Esophagus muscularis mucosa (tissue), 4 donors: ENCODE measurements at places on chromosomes 5 and 9. TPM values are rescaled to one million over a fixed set of nuclear protein-coding genes. Genes with fewer than 3 reads are reported as not detected.

RANBP17 gene
- total RNA-seq, result 18.8 TPM

F2RL2 gene
- total RNA-seq, result 2.8 TPM

DNA sequence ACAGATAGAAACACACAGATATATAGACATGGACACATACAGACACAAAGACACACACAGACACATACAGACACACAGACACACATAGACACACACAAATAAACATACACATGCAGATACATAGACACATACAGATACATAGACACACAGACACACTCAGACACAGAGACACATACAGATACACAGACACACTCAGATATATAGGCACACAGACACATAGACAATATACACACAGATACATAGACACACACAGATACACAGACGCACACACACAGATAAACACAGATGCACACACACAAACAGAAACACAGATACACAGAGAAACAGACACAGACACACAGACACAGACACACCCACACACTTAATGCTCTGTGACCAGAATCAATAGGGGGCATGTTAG is 156.8 kb downstream of the IRX2 start:
- DNase-seq, result peak; percentile 82

- no peak for DNase-seq
Observed at GRCh38 chr5:117182104-117182503, 607.5 kb upstream of the SEMA6A start.

DNA sequence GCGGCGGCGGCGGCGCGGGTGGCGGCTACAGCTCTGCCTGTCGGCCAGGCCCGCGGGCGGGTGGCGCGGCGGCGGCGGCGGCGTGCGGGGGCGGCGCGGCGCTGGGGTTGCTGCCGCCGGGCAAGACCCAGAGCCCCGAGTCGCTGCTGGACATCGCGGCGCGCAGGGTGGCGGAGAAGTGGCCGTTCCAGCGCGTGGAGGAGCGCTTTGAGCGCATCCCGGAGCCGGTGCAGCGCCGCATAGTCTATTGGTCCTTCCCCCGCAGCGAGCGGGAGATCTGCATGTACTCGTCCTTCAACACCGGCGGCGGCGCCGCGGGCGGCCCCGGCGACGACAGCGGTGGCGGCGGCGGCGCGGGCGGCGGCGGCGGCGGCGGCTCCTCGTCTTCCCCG is 296 bp downstream of the ZSWIM6 start:
- no peak for DNase-seq

DNA sequence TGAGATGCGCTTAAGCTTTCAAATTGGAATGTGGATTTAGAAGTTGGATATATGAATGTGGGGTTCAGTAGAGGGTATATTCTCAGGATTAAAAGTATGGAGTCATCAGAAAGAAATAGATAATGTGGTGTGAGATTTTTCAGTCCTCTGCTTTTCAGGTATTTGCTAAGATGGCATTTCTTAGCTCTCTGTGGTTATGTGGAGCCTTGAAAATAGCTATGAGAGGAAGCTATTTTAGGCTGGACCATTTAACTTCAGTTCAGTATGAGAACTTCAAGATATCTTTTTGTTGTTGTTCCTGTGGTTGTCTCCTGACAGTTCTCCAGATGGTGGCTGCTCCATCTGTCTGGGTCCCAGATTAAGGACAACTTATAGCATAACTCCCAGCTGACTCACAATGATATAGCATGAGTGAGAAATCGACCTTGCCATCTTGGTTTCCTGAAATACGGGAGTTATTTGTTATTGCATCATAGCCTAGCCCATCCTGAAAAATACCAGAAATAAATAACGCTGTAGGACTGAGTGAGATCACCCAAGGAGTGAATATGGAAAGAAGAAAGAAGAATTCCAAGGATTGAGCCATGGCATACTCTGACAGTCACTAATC is 461.5 kb downstream of the ANXA1 start:
- DNase-seq, result no peak

DNA sequence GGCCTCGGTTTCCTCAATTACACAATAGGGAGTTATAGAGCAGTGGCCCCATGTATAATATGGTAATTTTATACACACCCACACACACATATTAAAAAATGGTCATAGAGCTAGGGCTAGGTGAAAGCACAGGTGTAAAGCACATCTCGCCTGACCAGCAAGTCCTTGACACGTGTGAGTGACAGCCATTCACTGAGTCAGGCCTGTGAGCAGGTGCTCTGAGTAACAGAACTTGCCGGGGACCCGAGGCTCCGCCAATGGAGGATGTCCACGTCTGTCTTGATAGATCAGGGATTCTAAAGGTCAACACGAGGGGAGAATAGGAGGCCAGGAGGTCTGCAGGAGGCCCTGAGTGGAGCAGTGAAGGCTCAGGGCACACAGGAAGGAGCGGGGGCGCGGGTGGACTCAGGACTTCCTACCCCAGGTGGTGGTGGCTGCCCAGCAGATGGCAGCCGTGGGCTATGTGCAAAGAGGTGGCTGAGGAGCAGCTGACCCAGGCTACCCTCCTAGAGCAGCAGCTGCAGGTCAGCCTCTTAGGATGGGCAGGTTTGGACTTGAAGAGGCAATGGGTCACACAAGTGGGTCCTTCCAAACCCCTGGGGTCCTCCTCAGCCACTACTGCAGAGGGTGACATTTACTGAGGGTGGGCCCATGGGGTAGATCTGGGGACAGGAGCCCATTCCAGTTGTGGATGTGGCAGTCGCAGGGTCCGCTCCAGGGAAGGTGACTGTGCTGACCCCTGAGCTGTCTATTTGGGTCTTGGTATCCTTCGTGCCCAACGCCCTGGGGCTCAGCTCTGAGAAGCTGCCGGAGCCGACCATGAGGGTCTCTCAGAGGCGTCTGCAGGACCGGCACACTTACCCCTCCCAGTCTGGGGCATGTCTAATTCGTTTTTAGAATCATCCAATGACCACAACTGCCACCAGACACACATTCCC is 45.9 kb downstream of the PRRT1B start:
- DNase-seq, result peak; percentile 96

DNA sequence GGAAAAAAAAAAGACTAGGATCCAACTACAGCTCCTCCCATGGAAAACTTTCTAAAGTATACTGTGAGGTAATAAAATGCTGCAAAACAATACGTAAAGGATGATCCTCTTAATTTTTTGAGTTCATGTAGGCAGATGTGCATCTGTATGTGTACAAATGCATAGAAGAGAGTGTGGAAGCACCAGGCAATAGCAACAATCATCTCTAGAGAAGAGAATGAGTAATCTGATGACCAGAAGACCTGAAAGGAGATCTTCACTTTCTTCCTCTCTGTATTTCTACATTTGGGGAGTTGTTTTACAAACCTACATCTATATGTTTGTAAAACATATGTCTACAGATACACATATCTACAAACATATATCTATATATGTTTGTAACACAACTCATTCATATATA is 29.3 kb upstream of the SPDL1 start:
- DNase-seq, result no peak

- DNase-seq, result no peak
Observed at GRCh38 chr5:27241564-27242257, 203.3 kb upstream of the CDH9 start.

DNA sequence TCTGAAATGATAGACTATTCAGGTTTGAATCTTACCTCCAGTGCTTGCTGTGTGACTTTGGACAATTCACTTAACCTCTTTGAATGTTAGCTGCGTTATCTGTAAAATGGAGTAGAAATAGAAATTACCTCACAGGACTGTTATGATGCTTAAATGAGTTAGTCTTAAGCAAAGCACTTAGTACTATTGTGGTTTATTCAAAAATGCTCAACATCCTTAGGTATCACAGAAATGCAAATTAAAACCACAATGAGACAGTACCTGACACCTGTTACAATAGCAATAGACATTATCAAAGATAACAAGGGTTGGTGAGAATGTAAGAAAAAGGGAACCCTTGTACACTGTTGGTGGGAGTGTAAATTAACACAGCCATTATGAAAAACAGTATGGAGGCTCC is 77.6 kb upstream of the FREM1 start:
- DNase-seq, result no peak

- no peak for DNase-seq
Observed at GRCh38 chr5:669111-669841, 23.9 kb downstream of the TPPP start.

DNA sequence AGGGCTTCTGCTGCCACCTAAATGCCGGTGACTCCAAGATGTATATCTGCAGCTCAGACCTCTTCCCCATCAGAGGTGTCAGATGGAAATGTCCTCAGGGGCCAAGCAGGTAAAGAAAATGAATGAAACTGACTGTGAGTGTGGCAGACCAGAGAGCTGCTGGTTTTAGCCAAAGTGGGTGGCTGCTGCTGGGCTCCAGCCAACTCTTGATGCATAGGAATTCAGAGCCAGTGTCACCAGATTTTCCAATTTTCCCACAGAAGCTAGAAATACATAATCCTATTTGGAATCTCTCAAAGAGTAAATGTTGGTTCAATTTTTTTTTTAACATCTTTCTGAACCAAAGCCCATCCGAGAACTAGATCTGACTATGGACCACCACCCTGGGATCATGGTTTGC is 161.2 kb upstream of the SPRY4 start:
- no peak for DNase-seq

DNA sequence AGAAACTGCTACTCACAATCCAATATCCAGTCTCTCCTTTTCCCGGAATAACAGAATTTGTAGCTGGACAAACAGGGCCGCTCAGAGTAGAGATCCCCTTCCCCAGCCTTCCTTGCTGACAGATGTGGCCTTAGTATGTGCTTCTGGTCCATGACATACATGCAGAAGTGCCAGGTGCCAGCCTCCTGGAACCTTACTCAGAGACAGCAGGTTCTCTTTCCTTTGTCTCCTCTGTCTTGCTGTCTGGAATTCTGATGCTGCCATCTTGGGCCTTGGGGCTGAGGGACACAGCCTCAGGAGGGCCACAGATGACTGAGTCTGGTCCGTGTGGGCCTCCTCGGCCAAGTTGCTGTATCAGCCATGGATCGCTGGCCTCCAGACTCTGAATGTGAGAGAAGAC is 210.1 kb downstream of the PAX5 start:
- no peak for DNase-seq

DNA sequence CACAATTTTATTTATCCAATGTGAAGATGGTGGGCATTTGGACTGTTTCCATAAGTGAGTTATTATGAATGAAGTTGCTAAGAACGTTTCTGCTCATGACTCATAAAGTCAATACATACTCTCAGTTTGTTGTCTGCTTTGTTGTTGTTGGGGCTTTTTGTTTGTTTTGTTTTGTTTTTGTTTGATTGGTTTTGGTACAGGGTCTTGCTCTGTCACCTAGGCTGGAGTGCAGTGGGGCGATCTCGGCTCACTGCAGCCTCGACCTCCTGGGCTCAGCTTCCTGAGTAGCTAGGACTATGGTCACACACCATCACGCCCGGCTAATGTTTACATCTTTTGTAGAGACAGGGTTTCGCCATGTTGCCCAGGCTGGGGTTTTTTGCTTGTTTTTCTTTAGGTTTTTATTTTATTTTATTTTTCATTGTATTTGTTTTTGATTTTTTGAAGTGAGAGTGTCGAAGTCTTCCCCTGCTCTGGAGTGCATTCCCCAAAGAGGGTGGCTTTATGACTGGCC is 18.0 kb downstream of the TRIM7 start:
- no peak for DNase-seq

DNA sequence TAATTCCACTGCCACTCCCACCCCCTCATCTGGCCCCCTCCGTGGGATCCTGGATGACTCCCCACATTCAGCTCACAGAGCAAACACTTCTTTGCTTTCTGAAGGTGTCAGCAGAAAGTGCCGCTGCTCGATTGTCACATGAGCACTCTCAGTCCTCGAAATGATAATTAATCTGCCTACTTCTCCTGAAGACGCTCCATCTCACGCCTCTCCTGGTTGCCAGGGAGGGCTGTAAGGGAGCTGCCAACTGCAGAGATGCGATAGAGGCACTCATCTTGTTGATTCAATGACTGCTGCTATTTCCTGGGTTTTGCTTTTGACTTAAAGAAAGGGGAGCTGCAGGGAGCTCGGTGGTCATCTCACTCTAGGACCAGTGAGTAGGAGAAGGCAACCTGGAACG is 206.5 kb downstream of the DAB2IP start:
- no peak for DNase-seq

GRCh38 chr5:40346901-40347300 is 332.8 kb upstream of the PTGER4 start:
- no peak for DNase-seq

- no peak for DNase-seq
Observed at GRCh38 chr5:169706758-169707450, 69.8 kb downstream of the DOCK2 start.

DNA sequence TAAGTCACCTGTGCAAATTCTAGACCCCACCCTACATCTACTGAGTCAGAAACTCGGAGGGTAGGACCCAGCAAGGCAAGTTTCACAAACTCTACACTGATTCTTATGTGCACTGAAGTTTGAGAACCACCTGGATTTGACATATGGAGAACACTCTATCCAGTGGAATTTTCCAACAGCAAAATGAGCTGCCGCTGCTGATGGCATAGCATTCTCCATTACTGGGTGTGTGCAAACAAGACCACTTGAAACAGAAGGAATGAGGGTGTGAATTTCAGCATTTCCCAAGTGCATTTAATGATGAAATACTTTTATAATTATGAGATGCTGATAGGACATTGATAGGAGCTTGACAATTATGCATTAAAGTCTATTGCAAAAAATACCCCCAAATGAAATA is 229.1 kb upstream of the IL12B start:
- DNase-seq, result no peak

DNA sequence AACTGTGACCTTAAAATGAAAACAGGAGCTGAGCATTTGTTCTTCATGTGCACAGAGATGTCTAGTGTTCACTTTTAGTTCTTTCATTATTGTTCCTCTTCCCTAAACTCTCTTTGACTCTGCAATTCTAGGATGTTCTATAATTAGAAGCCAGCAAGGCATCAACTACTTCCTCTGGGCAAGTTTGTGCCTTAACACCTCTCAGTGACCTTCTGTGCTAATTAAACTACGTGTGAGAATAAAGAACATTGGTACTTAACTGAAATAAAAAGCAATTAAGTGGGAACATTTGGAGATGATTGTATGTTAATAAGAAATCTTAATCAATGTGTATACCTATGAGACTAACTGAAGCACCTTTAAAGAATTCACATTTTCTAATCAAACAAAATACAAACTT is 242.8 kb downstream of the RASEF start:
- DNase-seq, result no peak

DNA sequence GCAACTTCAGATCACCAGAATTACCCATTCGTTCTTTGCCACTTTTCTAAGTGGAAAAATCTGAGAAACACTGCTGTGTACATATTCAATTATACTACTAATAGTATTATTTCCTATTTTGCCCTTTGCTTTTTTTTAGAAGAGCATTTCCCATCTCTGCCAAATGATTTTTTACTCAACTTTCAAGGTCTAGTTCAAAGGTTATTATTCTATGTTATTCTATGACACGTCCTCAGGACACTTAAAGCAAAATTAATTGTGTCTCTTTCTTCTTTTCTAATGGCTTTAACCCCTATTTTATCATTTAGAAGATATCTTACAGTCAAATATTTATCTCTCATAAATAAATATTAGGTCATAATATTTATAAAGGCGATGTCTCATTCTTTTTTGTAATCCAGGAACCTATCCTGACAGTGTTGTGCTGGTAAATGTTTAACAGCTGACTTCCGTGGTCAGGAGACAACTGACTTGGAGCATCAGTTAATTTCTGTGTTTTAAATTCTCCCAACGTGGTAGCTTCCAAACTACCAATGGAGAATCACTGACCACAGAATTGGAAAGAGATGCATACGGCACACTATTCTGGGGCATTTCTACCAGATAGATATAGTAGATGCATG is 375.2 kb downstream of the ARRDC3 start:
- no peak for DNase-seq
